Lower leg skin (tissue), 4 donors: ENCODE measurements at places on chromosomes 16 and 17. TPM values are rescaled to one million over a fixed set of nuclear protein-coding genes. Genes with fewer than 3 reads are reported as not detected.

The MSLN gene
- 1.1 TPM for total RNA-seq

The CCDC40 gene
- 5.8 TPM for total RNA-seq

The NPIPA8 gene
- 98.3 TPM for total RNA-seq

The DHX58 gene
- 16.5 TPM for total RNA-seq

The CDR2L gene
- 4.5 TPM for total RNA-seq

The IFT20 gene
- 40.8 TPM for total RNA-seq

The TOM1L1 gene
- 38.9 TPM for total RNA-seq

The KIFC3 gene
- total RNA-seq = 206 TPM

The NECAB2 gene
- total RNA-seq = not detected

The TBC1D3B gene
- 0.76 TPM for total RNA-seq

The SLC16A11 gene
- 5.1 TPM for total RNA-seq

The SLC12A3 gene
- total RNA-seq = not detected

DNA sequence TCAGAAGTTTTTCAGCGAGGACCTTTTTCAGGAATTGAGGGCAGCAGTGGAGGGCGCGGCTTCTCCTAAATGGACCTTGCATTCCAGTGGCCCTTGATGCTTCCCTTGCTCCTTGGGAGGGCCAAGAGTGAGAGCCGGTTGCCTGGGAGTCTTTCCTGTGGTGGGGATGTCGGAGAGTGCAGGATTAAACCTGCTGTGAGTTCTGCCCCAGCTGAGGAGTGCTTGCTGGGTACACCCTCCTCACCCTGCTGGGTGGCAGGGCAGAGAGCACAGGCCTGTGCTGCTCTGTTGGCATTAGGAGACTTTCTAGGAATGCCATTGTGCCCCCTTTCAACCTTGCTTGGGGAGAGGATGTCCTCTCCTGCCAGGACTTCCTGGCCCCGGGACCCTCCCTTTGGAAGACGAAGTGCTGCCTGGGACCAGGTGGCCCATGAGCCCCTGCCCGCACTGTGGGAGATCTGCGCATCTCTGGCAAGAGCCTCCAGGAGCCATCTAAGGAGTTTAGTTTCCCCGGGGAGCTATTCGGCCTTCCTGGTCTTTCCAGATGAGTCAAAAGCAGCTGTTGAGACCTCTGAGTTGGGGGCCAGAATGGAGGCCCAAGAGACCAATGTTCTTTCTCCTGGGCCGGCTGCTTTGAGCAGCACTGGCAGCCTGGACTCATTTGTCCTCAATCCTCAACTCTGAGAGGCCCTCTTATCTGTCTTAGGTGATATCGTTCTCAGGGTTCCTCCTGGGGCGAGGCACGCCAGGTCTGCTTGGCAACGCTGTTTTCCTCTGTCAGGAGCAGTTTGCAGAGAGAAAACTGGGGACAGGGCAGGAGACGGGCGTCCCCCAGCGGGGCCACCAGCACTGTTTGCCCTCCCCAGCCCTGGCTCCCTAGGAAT is 5.6 kb downstream of the LLGL2 start:
- no peak for DNase-seq

DNA sequence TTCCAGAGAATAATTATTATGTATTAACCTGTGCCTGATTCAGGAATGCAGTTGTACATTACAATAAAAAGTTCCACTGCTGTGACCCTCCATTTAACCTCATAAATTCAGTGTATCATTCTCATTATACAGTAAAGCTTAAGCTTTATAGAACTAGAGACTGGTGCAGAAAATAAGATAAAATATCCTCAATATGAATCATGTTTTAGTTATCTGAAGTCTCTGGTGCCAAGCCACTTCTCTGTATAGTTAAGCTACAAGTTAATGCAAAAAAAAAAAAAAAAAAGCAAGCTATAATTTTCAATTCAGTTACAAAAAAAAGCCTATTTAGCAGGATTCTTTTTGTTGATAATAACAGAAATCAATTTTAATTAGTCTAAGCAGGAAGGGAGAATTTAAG is 22.4 kb upstream of the SMIM36 start:
- DNase-seq = no peak

GRCh38 chr17:11598274-11599221 is at the start of gene DNAH9:
Gene DNAH9, plus strand, starts transcription at chr17:11598470. Its CDS starts 29 bp downstream, at chr17:11598499.
- peak; percentile 98 for DNase-seq

DNA sequence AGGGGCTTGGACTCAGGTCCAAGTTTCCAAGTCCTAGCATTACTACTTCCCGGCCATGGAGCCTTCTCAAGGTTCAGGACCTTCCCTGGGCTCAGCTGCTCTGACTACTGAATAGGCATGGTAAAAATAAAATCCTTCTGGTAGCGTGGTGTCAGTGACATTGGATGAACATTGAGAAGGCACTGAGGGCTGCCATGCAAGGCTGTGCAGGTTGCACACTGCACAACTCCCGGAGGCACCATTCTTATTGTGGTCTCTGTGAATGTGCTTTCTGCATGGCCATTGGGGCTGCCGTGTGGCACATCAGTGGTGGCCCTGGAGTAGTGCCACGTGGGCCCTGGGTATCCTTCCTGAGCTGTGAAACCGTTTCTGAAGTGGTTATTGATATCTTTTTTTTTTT is 250.2 kb upstream of the CIBAR2 start:
- DNase-seq = no peak

DNA sequence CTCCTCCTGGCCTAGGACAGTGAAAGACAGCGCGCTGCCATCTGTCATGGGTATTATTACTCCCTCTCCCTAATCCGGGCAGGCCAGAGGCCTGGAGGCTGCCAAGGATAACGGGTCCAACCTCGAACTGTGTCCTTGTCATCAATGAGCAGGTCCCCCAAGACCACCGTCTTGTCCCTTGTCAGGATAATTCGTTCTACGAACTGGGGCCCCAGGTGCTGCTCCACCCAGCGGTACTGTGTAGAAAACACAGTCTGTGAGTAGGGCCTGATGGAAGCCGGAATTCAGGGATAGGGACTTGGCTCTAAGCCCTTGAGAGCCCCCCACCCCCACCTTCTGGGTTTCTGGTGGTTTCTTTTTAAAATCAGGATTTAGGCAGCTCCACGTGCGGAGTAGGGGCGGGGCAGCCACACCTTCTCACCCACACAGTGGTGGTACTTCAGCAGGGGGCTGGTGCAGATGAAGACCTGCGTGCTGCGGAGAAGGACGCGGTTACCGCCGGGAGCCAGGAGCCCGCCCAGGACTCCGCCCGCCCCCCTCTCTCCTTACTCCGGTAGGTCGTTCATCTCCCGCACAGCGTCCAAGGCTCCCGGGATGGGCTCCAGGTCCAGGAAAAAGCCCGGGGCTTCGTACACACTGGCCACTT is 787 bp downstream of the NT5C start:
- DNase-seq = no peak

GRCh38 chr17:67359960-67360791 is 6.2 kb downstream of the PSMD12 start:
- DNase-seq = no peak

DNA sequence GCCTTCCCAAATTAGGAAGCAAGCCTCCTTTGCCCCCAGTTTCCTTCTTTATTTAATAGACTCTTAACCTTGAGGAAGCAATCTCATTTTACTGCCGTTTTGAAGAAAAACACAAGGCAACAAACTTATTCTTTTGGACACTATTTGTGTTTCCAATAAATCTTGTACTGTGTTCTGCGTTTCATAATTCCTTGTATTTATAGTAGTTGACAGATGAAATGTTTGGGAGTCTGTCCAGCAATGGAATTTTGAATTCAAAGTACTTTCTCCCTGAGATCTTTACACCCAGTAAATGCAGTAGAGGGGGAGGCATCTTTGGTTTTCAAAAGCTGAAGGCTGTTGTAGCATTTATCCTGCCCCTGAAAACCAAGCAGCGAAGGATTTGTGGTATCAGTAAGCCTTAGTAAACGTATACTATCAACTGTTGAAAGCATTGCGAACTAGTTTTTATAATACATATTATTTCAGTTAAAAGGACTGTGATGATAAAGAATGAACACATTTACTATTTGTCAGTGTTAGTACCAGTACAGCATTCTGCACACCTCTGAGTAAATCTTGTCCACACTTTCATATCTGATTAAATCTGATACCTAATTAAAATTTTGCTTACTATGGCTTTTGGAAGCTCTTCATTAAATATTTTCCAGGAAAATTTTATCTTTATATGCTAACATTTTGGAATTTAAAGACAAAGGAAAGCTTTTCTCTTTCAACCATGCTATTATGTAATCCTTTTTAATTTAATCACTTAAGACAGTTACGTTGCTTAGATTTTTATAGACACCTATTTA is 83.1 kb downstream of the TNRC6C start:
- DNase-seq = no peak

DNA sequence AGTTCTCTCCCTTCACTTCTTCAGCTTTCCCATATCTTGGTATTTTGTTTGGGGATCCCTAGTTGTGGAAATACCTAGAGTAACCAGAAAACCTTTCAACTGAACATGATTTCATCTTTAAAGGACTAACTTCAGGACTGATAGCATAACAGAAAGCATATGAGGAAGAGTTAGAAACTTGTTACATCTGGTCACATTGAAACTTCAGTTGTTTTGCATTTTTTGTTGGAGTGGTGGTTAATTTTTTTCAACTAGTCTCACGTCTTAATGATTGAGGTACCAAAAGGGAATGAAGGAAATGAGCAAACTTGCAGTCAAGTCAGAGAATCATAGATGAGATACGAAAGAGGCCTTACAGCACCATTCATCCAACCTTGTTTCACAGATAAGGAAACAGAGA is 49.6 kb downstream of the TANGO6 start:
- no peak for DNase-seq

DNA sequence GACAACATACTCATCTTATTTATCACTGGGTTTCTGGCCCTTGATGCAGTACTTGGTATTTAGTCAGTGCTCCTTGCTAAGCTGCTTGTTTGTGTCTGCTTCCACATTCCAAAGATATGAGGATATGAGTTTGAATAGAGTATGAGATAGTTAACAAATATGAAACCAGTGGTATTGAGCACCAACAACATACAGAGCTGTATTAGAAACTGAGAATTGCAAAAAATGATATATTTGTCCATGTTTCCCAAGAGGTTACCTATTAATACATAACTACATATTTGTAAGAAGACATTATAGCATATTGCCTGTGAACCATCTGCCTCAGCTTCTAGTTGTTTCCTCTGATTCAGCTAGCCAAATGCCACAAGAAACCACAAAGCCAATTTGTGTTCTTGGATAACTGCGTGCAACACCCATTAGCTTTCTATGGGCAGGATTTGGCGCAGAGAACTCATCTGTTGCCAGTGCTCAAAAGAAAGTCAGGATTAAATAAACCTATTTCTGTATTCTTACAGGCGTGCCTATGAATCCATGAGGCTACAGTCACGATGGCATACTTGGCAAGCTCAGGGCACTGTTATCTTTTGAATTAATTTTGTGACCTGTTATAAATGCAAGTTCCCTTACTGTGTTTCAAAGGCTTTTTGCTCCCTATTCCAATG is 194.4 kb downstream of the MAP2K6 start:
- no peak for DNase-seq

- DNase-seq = no peak
These were observed 22.9 kb downstream of the MMD start for GRCh38 chr17:55398689-55399088.

DNA sequence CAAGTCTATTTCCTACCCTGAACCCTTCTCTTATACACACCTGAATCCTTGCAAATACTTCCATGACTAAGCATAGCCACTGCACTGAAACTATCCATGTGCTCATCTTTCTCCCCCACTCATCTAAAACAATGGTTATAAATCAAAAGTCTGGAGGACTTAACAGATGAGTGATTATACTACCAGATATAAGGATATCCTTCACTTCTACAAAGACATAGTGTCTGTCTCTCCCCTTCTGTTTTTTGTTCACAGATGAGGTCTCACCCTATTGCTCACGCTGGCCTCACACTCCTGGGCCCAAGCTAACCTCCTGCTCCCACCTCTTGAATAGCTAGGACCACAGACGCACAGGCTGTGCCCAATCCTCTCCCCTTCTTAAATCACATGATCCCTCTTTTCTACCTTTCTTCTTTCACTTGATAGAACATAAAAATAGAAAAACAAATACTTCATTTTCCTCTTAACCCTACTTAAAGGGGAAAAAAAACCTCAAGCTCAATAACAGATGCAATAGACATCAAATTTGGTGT is 19.2 kb downstream of the CEP112 start:
- DNase-seq = no peak

DNA sequence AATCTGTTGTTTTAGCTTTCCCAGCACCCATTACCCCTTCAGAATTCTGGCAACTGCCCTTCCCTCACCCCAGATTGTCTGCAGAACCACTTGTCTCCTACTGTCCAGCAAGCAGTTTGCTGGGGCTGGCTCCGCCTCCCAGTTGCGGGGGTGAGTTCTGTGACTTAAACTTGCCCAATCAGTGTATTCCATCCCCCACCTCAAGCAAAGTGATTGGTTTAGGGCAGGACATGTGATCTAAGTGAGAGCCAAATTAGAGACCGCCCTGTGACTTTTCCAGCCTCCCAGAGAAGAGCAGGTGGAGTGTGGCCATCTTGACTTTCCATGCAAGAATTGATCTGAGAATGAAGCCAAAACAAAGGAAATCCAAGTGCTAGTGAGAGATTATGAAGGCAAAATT is 22.7 kb upstream of the SRCIN1 start:
- no peak for DNase-seq

- DNase-seq = no peak
These were observed 924 bp downstream of the ZNF598 start for GRCh38 chr16:2008631-2009163.

DNA sequence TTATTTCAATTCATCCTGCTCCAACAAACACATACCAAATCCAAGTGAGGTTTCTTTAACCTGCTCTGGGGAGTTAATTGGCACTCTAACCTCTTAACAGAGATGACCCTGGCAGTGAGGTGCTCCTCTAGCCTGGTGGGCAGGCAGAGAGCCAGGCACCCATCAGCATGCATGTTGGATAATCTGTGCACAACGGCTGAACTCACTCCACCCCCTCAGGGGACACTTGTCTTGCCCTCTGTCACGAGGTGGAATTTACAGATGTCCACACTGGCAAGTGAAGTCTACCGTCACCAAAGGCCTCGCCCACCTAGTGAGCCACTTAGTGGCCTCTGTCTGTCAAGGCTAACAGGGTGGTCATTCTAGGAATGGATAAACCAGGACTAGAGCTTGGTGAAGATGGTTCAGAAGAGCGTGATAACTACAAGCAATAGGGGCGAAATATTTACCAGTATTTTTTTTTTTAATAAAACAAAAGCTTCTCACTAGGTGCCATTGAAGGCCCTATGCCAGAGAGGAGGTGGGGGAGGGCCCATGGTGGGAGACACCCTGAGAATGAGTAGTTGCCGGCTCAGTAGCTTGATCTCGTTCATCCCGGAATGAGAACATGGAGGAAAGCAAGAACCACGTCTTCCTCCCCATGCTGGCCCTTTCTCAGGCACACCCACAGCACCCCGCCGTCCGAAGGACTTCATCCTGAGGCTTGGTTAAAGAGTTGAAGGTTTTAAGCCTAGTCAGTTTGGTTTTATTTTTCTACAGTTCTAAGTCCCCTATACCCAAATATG is 25.2 kb downstream of the PLD6 start:
- no peak for DNase-seq

GRCh38 chr17:81142301-81143199 is 22.8 kb upstream of the PVALEF start:
- DNase-seq = peak; percentile 94

- no peak for DNase-seq
These were observed 35.3 kb downstream of the NPLOC4 start for GRCh38 chr17:81601525-81602120.

GRCh38 chr17:933312-934073 is 46.1 kb downstream of the NXN start:
- DNase-seq = no peak

- no peak for DNase-seq
These were observed 3.7 kb downstream of the CDH1 start for GRCh38 chr16:68740628-68741346.

GRCh38 chr17:8753976-8754440 is 4.3 kb downstream of the SPDYE4 start:
- no peak for DNase-seq
